ENCODE measurements at places on chromosomes 4 and X.

- DNase-seq = peak; percentile 88
Observed at GRCh38 chr4:73648478-73648877, 28.2 kb upstream of the RASSF6 start.

DNA sequence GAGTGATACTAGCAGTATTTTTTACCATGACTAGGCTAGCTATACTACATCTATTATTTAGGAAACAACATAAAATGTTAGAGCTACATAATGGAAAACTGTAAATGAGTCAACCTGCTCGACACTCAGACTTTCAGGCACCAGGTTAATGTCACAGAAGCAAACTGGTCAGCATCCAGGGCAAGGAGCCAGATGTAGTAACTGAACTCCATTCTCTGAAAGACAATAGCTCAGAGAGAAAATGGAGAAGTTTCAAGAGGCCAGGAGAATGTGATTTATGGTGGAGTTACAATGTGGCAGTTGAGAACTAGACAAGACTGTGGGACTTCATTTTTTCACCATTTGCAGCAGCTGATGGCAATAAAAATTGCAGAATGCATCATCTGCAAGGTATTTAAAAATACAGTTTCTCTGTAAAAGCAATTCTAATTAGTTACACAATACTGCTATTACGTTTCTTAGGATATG is 342.7 kb upstream of the PABPC4L start:
- peak; percentile 26 for DNase-seq

DNA sequence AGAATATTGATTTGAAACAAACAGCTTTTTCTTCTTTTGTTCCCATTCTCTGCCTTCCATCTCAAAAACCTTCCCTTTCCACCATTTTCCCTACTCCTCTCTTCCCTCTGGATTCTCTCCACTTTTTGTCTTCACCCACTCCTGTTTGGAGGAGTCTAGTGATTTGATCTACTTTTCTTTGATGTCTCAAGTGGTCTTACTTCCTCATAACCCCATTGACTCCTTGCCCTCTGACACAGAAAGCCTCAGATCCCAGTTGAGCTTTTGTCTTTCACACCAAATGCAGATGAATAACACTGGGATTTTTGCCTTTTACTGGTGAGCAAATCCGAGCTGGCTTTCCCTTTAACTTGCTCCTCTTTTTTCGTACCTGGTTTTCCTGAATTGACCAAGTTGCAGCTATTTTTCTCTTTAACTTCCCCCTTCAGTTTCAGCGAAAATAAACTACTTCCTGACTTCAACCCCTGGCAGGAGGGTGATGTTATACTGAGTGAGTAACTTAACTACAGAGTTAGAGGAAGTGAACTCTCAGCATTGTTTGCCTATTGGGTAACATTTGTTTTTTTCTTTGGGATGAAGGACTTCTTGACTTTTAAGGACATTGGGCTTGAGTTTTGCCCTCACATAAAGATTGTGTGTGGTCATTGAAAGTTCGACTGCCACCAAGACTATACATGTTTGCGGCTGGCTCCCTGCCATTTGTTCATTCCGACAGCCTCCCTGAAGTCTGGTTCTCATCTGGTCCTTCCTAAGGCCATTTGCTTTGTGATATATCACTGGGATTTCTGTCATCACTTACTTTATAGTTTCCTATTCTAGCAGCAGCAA is 392.8 kb upstream of the NR3C2 start:
- DNase-seq = no peak

DNA sequence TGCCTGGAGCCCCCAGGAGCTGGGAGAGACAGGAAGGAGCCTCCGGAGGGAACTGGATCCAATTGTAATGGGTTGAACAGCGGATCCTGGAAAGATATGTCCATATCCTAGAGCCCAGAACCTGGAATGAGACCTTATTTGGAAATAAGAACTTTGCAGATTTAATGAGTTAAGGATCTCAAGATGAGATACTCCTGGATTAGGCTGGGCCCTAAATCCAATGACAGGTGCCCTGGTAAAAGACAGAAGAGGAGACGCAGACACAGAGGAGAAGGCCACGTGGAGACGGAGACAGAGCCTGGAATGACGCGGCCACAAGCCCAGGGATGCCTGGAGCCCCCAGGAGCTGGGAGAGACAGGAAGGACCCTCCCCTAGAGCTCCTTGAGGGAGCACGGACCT is 34.1 kb downstream of the P2RY8 start:
- DNase-seq = no peak

DNA sequence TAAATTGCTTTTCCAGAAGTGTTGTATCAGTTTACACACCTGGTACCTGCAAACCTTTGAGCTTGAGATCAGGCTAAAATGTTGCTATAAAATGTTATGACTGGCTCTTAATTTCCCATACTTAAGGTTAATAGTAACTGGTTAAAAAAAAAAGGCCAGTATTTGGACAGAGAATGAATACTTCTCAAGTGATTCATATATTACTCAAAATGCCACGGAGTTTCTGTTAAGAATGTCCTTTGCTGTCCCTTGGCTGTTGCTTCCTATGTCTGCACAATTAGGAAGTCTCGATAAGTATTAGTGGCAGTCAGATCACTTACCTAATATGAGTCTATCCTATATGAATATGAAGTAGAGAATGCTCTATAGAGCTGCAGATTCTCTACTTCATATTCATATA is 232.2 kb upstream of the IGFBP7 start:
- DNase-seq = no peak

DNA sequence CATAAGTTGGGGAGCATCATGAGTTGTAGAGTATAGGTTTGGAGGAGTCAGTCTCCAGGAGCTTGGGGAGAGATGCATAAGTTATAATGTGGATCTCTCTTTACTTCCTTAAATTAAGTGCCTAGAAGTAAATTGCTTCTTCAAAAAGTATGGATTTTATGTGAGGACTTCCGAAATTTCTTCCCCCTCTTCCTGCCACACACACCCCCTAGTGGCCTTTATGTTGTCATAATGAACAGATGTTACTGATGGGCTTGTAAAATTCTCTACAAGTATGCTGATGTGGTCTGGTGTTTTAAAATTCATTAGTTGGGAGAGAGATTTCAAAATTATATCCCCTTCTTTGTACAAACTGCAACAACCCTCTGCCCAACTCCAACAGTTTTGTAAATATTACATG is 2.3 kb upstream of the METTL14 start:
- DNase-seq = no peak

GRCh38 chr4:55947912-55948725 is 626 bp upstream of the CEP135 start:
- DNase-seq = no peak

DNA sequence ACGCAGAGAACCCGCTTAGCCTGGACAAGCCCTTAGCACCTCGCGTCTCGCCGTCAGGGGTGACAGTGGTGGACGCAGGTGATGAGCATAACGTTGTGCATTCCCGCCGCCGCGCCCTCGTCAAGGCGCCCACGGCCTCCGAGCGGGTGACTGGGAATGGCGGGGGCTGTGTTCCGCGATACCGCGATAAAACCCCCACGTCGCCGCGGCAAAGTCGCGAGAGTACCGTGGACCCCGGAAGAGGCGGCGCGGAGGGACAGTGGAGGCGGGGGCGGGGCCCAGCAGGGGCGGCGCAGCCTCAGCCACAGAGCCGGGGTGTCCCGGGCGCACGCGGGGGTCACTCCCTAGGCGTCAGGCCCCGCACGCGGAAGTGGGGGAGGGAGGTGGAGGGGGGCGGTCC is 53.8 kb downstream of the ZFYVE28 start:
- no peak for DNase-seq

- peak; percentile 3 for DNase-seq
Observed at GRCh38 chrX:129600981-129601424, 53.8 kb downstream of the APLN start.

DNA sequence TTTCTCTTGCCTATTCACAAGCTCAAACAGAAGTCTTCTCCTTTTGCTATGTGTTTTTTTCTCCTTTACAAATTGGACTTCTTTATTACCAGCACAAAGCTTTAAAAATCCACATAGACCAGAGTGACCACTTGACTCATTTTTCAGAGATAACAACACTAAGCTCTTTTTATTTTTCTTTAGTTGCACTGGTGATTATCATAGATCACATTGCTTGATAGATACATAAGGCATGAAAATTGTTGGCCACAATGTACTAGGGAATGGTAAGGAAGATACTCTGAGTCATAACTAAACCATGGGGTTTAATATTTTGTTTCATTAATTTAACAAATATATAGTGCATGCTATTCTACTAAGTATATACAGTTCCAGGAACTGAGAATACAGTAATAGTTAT is 159.0 kb downstream of the GASK1B start:
- DNase-seq = no peak

DNA sequence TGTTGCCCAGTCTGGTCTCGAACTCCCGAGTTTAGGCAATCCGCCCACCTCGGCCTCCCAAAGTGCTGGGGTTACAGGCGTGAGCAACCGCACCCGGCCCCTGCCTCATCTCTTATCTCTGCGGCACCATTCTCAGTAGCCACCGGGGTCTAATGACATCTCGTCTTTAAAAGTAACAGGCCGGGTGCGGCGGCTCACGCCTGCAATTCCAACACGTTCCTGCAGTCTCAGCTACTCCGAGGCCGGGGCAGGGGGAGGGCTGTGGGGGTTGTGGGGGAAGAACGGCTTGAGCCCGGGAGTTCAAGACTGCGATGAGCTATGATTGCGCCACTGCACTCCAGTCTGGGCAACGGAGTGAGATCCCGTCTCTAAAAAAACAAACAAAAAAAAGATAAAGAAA is 28.8 kb downstream of the ING2 start:
- no peak for DNase-seq

DNA sequence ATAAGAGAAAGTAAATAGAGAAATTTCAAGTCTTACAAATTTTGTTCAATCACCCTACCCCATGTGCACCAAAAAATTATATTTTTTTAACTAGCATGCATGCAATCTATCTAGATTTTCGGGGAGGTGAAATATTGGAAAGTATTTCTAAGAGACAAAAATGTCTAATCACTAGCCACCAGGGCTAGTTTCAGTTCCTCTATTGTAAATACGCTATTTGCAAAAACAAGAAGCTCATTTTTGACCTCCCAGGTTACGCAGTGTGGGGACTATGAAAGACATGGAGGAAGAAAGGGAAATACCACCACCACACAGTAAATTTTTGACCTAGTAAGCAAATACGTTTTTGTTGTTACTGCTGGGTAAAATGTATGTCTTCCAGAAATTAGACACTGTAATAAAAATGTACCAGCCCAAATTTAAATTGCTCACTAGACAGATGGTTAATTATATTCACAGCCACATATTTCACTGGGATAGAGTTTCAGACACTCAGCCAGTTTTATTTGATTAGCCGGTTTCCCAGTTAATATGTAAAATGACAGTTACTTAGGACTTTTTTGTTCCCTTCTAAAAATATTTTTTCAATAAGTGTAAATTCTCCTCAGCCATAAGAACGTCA is 2.2 kb downstream of the NEXMIF start:
- DNase-seq = no peak

- no peak for DNase-seq
Observed at GRCh38 chr4:89482926-89483595, 175.5 kb upstream of the GPRIN3 start.

GRCh38 chr4:184286358-184286757 is 68.7 kb upstream of the ENPP6 start:
- DNase-seq = no peak

- peak; percentile 18 for DNase-seq
Observed at GRCh38 chr4:87093443-87094123, 126.8 kb downstream of the KLHL8 start.

GRCh38 chrX:97295954-97296353 is 412.2 kb downstream of the RPA4 start:
- DNase-seq = no peak
